ENCODE measurements at places on chromosomes 7 and 10.

DNA sequence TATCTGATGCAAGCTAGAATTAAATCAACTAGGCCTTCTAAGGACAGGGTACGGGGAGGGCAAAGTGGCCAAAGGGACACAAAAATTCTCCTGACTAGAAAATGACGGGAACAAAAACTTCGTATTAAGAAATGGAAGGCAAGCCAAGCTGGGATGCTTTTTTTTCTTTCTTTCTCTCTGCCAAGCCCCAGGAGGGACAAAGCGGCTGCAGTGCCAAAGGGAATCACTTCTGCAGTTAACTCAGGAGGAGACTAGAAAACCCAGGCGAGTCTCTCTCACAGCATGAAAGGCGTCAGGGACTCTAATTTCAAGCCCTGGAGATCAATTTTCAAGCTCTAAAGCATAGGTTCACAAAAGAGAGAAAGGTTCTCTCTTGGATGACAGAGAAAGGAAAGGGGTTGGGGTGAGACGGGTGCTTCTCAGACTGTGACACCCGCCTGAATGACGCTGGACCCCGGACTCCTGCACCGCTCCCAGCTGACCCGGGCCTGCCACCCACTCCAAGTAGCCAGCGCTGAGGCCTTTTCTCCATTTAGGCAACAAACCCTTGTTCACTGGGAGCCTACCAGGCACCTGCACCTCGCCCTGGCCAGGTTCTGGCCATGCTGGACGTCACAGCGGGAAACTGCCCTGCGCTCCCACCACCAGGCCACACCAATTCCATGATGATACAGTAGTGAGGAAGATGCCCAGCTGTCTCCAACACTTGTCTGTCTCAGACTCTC is 56.5 kb downstream of the KIAA1549 start:
- no peak for DNase-seq

GRCh38 chr7:105084581-105084980 is 70.6 kb downstream of the KMT2E start:
- no peak for DNase-seq

DNA sequence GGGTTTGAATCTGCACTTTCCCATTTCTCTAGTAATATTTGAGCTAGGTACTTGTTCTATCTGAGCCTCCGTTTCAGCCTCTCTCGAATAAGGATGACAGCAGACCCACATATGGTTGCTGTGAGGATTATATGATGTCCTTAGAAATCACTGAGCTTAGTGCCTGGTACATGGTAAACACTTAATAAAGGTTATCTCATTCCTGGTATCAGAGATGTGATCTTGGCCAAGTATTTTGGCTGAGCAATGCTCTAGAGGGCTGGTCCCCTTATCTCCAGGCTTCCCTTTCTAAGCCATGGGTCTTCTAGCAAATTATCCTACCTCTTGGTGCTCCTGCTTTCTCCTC is 407 bp upstream of the MKRN1 start:
- no peak for DNase-seq

DNA sequence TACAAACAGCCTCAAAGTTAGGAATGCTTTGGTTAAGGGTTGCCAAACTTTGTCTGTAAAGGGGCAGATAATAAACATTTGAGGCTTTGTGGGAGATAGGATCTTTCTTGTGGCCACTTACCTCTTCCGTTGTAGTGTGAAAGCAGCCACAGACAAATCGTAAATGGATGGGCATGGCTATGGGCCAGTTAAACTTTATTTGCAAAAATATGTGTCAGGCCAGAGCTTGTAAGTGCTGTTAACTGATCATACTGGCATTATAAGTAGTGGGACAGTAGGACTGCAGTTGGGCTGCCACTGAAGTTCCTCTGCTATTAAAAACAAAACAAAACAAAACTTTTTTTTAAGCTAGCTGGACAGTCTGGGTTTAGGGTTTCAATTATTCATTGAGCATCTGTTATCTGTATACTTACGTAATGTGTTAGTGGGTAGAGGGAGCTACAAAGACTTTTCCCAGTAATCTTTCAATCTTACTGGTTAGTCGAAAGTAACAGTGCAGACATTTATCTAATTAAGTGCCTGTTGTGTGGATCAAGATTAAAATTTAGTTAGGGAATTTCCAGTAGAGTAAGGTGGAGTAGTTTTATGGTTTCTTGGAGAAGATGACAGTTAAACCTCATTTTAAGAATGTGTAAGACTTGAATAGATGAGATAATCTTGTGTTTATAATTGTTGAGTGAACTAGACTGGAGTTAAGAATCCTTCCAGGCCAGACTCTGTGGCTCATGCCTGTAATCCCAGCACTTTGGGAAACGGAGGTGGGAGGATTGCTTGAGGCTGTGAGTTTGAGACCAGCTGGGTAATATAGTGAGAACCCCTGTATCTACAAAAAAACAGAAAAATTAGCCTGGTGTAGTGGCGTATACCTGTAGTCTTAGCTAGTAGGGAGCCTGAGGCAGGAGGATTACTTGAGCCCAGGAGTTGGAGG is 100.1 kb downstream of the BTRC start:
- DNase-seq: no peak

DNA sequence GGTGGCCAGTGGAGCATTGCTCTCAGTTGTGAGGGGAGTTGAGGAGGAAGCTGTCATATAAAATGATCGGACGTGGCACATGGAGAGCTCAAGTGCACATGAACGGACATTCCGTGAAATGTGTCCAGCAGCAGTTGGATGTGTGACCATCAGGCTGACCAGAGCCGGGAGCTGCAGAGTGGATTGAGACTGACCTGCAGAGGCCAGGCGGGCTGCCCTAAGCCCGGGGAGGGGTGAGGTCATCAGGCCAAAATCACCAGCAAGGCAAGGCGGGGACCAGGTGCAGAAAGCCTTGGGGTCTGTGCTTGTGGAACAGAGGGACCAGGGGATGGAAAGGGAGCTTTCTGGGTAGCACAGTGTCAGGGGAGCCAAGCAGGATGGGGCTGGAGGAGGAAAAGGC is 279.5 kb downstream of the CELF2 start:
- DNase-seq: no peak

- DNase-seq: no peak
Measured at GRCh38 chr7:91291902-91292301, 27.7 kb downstream of the FZD1 start.

DNA sequence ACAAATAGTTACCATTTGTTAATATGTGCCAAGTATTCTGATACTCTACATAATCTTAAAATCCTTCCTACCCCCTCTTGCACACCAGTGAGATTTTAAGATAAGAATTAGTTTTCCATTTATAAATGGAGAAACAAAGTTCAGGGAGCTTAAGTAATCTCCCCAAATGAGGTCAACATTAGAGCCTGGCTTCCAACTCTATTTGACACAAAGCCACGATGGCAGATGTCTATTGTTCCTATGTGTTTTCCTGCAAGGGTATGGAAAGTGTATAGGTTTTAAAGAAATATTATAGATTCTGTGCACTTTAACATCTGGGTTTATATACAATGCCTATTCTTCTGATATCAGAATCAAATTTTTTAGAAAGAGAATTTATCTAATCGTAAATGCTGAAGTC is 143.9 kb upstream of the SEMA3C start:
- DNase-seq: no peak

DNA sequence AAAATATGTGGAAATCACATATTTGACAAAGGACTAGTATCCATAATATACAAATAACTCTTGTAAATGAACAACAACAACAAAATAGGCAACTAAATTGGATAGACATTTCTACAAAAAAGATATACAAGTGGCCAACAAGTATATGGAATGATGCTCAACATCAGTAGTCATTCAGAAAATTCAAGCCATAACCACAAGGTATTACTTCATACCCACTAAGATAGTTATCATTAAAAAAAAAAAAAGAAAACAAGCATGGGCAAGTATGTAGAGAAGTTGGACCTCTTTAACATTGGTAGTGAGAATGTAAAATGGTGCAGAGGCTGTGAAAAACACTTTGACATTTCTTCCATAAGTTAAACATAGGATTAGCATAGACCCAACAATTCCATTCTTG is 80.8 kb downstream of the CYP26A1 start:
- DNase-seq: no peak

GRCh38 chr7:37394158-37394557 is 54.5 kb downstream of the ELMO1 start:
- no peak for DNase-seq

- DNase-seq: no peak
Measured at GRCh38 chr7:26686448-26686981, 177.9 kb downstream of the SKAP2 start.

DNA sequence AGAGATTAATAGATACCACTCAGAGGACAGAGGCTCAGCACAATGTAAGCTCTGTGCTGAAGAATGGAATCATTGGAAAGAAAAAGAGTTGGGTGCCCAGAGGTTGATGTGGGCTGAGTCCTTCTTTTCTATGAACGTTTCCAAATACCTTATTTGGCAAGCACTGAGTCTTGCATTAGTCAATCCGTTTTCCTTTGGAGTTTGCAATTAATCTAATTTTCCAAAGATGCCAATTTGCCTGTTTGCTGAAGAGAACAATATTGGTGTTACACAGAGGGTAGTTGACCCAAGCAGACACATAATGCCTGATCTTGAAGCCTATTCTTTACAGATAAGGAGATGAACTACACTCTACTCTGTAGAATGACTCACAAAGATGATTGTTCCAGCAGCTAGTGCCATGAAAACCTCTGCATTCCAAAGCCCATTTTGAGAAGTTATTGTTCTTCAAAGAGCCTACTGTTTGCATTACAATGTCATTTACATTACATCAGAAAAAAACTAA is 55.4 kb upstream of the MET start:
- no peak for DNase-seq

DNA sequence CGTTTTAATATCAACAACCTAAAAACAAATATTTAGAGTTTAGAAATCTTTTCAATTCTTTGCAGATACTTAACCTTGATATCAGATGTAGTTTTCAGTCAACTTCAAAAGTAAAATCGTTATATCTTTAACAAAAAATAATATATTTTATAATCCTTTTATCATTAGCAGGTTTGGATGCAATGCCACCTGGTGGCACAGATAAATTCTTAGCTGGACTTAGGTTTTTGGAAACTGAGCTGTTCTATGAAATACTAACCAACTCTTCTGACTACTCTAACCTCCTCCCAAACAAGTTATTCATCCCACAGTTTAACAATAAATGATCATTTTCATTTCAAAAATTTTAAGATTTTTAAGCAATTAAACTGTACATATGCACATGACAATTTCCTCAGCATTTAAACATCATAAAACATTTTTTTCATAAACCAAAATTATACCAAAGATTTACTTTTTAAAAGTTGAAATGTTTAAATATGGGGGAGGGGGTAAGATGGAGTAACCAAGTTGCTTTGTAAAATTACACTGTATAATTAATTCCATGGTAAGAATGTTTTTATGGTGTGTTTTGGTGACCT is 56.9 kb downstream of the HIBADH start:
- no peak for DNase-seq

- no peak for DNase-seq
Measured at GRCh38 chr10:71920540-71921323, 43.5 kb upstream of the CHST3 start.

DNA sequence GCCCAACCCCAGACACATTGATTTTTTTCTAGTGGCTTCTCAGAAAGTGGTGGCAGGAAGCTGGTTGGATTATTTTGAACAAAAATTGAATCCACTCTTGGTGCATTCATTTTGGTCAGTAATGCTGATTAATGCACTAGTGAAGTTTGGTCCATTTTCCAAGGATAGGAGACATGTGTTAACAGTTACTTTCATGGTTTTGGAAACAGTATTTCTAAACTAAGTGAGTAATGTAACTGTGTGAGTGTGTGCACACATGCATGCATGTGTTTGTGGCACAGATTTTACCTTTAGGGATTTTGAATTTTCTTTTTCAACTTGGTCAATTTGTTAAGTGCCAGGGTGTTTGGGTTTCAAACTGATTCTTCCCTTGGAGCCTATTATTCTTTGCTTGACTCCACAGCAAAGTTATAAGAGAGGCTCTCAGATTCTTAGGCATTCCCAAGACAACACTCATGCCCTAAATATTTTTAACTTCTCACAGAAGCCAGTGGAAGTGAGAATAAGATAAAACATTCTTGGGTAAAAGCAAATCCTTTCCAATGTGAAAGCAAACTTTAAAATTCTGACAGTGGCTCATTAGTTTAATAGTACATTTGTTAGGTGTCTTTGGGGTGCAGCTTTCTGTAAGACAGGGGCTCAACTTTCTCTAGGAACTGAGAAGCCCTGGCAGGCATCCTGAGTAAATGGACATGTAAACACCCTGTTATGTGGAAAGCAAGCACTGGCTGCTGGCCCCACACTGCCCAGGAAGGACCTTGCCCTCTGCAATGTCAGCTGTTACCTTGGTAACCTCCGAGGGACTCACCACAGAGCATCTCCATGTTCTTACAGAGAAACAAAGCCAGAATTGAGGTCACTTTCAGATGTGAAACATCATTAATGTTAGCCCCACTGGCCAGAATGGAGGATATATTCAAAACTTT is 68.4 kb downstream of the ASAH2B start:
- DNase-seq: no peak

DNA sequence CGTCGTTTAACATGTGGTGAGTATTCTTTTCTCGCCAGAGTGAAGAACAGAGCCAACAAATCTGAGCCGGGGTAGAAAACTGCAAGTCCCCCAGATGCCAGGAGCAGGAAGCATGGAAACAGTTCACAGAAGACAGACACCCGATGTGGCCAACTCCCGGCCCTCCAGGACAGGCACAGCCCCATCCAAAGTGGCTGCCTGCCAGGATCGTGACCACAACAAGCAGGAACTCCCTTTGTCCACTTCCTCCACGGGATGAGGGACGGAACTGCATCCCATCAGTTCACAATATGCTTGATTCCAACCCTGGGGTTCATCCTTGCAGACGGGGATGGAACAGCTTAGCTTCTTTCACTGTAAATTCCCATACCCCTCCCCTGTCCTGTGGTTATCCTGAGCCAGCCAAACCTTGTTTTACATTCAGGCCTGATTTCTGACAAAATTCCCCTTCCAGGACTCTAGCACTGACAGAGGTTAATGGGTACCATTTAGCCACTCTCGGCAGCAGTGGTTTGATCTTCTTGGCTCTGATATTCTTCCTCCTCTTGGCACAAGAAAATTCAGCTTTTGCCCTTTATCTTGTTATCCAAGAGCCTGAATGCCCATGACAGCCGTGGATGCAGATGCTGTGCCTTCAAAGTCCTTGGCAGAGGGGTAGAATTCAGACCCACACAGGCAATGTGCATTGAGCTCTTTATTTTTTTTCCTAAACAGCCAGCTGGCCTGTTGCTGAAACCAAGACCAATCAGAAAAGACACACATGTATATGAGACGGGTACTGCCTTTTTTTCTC is 105.5 kb upstream of the FAM204A start:
- no peak for DNase-seq

Data from activated T-cell treated with anti-CD3 and anti-CD28 coated beads, Interleukin-2, amount 50 U/mL, for 1 hour (primary cell).